ENCODE measurements at places on chromosomes 16 and 17.

GRCh38 chr16:239948-240277 lies 5.3 kb downstream of the FAM234A start:
- DNase-seq = no peak

GRCh38 chr16:85848986-85849385 lies 49.5 kb downstream of the COX4I1 start:
- no peak for DNase-seq

DNA sequence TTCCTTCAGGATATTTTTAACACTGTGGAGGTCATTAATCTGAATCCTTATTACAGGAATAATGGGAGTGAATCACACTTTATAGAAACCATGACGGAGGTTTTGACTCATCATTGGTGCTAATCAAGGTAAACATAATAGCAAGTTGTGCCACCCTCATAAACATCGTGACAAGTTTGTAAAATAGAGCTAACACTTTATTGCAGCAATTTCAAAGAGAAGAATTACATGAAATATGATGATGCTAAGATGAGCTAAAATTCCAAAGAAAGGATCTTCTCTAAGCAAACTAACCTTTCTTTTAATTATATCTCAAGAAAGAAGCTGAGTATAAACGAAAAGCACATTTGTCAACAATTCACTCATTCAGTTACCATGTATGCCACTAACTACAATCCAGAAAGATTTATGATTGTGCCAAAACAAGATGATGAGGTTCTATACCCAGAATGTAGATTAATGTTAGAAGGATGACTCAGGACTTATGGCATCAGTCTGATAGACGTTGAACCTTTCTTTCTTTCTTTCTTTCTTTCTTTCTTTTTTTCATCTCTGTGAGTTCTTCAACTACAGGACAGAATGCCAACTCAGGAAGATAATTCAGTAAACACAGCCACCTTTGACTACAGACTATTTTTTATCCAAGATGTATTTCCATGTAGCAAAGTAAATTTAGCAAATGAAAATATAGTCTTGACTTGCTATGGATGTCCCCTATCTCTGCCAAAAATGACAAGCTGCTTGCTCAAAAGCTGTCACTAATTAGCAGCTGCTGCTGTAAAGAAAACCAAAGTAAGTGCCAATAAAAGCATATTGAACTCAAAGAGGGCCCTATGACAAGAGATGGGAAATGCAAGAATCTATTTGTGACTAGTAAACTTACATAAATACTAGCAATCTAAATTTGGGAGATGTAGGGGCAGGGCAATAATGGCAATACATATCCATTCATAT lies 23.3 kb downstream of the STAT5B start:
- DNase-seq = no peak

DNA sequence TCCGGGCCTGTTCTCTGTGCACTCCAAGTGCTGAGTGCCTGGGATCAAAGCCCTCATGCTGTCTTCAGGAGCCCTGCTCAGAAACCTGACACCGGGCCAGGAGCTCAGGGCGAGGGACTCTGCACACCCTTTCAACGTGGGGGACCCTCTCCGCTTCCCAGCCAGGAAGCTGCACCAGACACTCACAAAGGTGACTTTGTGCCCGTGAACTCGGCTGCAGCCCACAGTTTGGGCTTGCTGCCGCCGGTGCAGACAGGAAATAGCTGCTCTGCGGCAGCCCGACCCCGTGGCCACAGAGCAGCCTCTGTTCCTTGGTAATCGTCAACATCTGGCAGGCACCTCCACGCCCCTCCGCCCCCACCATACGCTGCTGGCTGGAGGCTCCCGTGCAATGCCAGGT lies 93.4 kb upstream of the METRNL start:
- DNase-seq = peak; percentile 52

DNA sequence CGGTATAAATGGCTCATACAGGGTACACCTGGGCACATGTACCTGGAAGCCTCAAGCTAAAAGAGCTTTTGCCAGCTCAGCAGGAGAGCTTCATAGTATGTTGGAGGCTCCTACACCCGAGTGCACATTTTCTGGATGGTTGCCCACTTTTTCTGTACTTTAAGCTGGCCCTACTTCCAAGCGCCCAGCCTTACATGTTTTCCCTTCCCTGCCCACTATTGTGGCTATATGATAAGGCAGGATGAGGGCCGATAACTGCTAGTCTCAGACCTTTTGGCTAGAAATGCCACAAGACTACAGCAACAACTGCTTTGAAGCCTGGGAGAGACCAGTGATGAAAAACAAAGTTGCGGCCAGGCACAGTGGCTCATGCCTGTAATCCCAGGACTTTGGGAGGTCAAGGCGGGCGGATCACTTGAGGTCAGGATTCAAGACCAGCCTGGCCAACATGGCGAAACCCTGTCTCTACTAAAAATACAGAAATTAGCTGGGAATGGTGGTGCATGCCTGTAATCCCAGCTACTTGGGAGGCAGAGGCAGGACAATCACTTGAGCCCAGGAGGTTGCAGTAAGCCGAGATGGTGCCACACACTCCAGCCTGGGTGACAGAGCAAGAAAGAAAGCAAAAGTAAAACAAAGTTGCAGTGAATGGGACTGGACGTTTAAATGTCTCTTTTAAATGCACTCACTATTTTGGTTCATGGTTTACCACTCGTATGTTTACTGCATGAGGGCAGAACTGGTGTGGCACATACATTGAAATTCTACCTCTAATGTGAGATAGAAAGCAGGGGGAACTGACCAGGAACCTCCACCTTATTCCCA lies 14.2 kb upstream of the MARCHF10 start:
- no peak for DNase-seq

GRCh38 chr16:69469807-69470561 lies 45.6 kb downstream of the CYB5B start:
- no peak for DNase-seq

DNA sequence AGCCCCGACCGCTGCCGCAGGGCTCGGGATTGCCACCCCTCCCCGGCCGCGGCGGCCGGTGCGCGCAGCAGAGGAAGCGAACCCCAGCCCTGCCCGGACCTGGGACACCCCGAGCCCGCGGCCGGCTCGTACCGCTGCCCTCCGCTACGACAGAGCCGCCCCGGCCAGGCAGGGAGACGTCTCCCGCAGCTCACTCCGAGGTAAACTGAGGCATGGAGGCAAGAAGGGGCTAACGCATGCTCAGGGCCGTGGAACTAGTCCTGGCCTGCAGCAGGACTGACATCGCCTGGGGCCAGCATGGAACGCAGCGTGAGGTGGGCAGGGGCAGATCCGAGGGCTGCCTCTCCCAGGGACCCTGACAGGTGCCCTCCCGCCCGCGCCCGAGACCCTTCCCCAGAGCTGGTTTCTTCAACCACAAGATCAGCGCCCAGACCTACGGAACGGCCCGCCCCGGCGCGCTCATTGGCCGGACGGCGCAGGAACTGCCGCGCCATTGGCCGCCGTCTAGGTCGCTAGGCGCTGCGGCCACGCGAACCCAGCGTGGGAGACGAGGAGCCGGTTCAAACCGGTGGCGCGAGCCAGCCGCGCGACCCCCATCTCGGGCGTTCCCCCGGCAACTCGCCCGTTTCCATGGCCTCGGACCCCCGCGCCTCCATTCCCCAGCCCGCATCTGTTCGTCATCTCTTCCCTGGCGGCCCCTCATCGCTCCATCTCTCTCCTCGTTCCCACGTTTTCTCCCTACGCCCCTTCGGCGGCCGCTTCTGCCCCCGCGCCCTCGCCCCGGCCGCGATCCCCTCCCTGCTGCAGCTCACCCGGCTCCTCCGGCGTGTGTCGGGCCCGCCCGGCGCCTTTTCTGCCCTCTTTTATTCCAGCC lies at the start of gene SLC43A2:
Gene SLC43A2 (minus strand): TSS at position 853 of the 874 bp plus-strand sequence. CDS start 960 bp downstream, outside the sequence.
- DNase-seq = peak; percentile 52

DNA sequence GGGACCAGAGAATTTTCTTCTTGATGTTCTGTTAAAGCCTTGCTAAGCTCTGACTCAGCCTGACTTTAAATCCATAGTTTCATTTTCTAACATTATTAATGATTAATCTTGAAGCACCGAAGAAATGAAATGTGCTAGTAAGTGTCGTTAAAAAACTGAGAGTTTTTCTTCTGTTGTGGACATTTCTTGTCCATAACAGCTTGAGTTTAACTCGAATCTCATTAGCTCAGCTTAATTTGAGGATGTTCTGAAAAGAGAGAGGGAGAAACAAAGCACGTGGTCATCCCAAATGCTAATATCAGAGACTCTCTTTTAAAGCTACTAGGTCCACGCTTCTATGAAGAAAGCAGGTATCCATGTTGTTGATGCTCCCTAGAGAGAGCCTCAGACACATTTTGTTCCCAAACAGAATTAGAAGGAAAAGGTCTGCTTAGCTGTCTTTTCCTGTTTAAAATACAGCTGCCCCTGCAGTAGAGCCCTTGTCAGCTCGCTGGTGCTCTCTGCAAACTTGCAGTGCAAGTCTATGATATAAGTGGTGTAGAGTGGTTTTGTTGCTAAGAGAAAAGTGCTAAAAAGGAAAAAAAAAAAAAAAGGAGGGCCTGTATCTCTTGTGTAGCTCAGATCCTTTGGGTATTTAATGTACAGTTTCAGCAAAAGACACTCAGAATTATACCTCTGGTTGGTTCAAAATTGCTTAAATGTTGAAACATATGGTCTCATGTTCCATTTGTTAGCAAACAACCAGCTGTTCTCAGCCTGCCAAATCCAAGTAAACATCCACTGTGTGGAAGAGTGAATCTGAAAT lies 191.1 kb upstream of the TBX2 start:
- no peak for DNase-seq

DNA sequence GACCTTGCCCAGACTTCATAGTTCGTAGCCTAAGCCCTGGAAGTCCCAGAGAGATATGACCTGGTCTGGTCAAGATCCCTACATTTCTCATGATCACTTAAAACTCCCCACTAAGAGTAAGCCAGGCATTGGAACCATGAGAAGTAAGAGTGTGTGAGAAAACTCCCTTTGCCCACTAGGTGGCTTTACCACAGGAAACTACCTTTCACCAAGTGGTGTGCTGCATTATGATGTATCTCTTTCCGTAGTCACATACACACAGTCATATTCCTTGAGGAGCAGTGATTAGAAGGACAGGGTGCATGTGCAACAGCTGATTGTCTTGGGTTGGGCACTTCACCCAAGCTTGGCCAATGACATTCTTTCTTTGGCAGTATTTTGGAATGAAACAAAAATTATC lies 639.3 kb downstream of the KCNJ2 start:
- DNase-seq = no peak

- no peak for DNase-seq
These were observed 112.6 kb downstream of the SHISA6 start for GRCh38 chr17:11353601-11354000.

DNA sequence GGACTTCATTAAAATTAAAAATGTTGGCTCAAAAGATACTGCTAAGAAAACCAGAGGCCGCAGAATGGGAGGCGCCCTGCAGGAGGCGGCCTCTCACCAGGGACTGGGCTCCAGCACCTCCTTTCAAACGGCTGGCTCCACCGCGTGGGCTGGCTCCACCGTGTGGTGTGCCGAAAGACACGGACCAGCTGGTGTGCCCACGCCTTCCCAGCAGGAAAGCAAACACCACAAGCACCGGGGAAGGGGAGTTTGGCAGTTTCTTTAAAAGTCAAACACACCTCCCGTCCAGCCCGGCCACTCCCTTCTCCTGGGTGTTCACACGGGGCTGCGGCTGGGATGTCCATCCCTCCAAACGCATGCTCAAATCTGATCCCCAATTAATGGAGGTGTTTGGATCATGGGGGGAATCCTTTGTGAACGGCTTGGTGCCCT lies 13.9 kb downstream of the HAGH start:
- peak; percentile 15 for DNase-seq

- DNase-seq = no peak
These were observed 169.1 kb downstream of the HS3ST3B1 start for GRCh38 chr17:14469971-14470370.

DNA sequence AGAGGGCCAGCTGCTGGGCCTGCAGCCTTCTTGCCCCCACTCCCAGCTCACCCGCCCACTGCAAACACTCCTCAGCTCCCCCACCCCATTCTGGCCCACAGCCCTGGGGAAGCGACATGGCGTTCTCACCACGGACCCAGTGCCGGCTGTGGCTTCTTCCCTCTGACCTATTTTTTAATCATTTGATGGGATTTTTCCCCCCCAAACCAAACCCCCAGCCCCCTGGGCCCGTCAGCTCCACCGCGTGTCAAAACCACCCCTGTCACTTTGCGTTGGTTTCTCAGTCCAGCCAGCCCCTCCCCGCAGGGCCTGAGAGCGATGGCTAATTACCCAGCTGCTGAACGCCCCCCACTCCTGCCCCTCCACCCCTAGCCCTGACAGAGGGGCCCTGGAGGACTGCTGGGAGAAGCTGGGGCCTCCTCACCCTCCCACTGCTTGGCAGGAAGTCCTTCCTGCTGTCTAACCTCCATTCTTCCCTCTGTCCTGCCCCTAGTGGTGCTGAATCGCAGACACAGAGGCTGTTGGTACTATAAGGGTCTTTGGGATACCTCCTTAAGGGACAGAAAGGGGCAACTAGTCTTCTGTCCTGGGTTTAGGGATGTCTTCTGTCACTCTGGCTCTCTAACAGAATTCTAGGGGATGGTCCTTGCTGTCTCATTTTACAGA lies 7.5 kb upstream of the TBX21 start:
- no peak for DNase-seq

GRCh38 chr17:71398800-71399219 lies 722.0 kb upstream of the SOX9 start:
- no peak for DNase-seq

GRCh38 chr17:10135539-10136257 lies 62.7 kb downstream of the GAS7 start:
- no peak for DNase-seq

- DNase-seq = peak; percentile 41
These were observed 47.8 kb downstream of the ERN1 start for GRCh38 chr17:64081802-64082799.

DNA sequence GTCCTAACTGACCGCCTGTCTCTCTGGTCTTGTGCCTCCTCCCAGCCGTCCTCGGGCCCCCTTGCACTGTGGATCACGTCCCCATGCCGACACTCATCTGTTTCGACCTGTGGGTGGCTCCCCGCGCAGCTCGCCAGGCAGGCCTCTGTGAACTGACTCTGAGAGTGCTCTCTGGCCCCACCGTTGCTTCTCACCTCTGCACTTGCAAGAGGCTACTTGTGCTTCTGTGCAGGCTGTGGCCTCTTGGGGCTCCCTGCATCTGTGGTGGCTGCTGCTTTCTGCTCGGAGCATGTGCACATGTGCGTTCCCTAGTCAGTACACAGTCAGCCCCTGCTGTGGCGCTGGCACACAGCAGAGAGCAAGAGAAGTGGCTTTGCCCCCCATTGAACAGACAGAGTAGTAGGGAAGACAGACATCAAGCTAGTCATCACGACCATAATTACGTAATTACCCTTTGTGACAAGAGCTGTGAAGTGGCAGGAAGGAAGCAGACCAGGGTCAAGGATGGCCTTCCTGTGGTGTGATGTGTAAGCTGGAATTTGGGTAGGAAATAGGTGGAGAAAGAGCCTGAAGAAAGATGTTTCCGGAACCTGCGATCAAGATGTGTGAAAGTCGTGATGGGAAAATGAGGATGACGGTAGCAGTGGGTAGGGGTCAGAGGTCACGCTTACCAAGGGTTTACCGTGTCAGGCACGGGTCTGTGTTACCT lies 256.0 kb upstream of the CACNG5 start:
- no peak for DNase-seq

DNA sequence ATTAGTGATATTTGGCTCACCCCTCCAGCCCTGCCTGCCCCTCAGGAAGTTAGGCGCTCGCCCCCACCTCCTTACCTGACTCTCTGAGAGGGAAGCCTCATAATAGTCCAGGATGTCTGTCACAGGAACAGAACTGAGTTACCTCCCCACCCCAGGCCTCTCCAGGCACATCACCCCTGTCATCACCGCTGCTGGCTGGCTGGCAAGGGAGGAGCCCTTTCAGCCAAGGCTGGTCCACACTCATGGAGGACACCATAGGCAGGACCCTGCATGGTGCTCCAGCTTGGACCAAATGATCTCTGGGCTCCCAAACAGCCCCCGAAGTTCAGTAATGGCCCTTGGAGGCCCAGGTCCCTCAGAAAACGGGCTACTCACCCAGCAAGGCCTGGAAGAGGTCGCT lies 1.5 kb downstream of the DLG4 start:
- no peak for DNase-seq

All from effector memory CD4-positive, alpha-beta T cell (primary cell).